ENCODE measurements at places on chromosomes 4 and X. TPM values are rescaled to one million over a fixed set of nuclear protein-coding genes. Genes with fewer than 3 reads are reported as not detected.

GRCh38 chr4:172996571-172997216 is 171.9 kb upstream of the GALNT7 start:
- H3K36me3 ChIP-seq: no peaks in the 10 kb centered on the region
- no peak overlapping the region for H3K27ac ChIP-seq
- no peak overlapping the region for H3K4me3 ChIP-seq
- H3K27me3 ChIP-seq: no peaks in the 10 kb centered on the region

DNA sequence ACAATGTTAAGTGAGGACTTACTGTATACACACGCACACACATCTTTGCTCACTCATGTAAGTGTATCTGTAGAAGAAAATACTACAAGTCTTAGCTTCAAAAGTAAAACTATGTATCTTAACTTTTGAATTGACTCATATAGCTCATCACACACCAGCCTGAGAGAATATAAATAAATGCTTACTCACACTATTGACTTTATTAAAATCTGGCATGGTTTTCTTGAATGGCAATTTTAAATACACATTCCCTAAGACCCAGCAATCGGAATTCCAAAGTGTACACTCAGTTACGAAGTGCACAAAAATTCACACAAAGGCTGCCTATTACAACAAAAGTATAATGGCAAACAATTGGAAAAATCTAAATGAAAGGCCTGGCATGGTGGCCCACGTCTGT is 2.0 kb downstream of the ERCC6L start:
- no peaks in the 10 kb centered on the region for H3K36me3 ChIP-seq
- no peak for DNase-seq
- no peaks in the 10 kb centered on the region for H3K4me1 ChIP-seq
- no peak overlapping the region for H3K4me3 ChIP-seq
- H3K27me3 ChIP-seq: no peaks in the 10 kb centered on the region

DNA sequence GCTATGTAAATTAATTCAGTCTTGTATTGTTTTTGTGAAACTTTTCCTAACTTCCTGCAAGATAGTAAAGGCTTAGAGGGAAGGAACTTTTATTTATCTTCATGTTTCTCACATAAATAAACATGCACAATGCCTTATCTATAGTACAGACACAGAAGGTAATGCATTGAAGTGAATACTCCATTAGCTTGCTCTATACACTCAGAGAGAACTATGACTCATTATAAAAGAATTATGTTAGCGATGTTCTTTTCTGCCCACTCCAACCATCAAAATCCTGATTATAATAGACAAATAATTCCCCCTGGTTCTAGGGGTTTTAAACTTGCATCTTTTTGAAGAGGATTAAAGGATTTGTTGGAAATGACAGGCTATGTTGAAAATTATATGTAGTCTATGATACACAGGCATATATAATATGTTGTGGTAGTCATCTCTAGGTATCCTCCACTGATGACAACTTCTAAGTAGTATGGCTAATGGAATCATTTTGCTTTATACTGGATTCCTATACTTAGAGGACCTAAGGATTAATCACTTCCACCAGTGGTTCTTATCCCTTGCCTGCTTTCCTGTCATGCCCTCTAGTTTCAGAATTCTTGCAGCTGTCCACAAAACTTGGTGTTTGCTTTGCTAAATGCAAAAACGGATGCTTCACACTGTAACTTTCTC is 115.7 kb downstream of the NDST4 start:
- no peak for DNase-seq
- H3K4me3 ChIP-seq: no peak overlapping the region
- no peaks in the 10 kb centered on the region for H3K4me1 ChIP-seq
- no peaks in the 10 kb centered on the region for H3K27me3 ChIP-seq
- no peak overlapping the region for H3K27ac ChIP-seq

The RBMXL3 gene
- total RNA-seq: not detected

DNA sequence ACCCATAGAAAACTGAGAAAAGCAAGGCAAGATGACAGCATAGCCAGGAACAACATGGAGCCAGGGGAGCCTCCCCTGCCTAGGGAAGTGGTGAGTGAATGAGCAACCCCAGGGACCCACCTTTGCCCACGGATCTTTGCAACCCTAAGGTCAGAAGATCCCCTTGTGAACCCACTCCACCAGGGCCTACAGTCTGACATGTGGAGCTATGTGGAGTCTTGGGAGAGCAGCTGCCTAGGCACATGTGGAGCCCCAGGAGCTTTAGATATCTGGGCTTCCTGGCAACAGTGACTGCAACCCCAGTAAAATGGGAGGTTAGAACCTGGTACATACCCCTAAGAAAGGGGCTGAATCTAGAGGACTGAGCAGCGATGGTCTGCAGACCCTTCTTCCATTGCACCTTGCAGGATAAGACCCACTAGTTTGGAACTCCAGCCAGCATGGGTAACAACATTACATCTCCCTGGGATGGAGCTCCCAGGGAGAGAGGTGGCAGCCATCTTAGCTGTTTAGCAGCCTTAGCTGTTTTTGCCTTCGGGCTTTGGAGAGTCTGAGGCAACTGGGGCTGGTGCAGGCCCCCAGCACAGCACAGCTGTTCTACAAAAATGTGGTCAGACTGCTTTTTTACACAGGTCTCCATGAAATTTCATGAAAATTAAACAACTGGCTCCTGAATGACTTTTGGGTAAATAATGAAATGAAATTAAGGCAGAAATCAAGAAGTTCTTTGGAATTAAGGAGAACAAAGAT is 104.7 kb upstream of the TRIM2 start:
- no peak overlapping the region for H3K4me3 ChIP-seq
- no peak for DNase-seq
- H3K27ac ChIP-seq: no peak overlapping the region
- no peaks in the 10 kb centered on the region for H3K4me1 ChIP-seq
- H3K36me3 ChIP-seq: no peaks in the 10 kb centered on the region
- no peaks in the 10 kb centered on the region for H3K27me3 ChIP-seq

The SLC25A6 gene
- 329 TPM for total RNA-seq

The SPANXB1 gene
- total RNA-seq: not detected

All from sigmoid colon (tissue), 7 donors.